ENCODE measurements at places on chromosomes 5 and 9.

DNA sequence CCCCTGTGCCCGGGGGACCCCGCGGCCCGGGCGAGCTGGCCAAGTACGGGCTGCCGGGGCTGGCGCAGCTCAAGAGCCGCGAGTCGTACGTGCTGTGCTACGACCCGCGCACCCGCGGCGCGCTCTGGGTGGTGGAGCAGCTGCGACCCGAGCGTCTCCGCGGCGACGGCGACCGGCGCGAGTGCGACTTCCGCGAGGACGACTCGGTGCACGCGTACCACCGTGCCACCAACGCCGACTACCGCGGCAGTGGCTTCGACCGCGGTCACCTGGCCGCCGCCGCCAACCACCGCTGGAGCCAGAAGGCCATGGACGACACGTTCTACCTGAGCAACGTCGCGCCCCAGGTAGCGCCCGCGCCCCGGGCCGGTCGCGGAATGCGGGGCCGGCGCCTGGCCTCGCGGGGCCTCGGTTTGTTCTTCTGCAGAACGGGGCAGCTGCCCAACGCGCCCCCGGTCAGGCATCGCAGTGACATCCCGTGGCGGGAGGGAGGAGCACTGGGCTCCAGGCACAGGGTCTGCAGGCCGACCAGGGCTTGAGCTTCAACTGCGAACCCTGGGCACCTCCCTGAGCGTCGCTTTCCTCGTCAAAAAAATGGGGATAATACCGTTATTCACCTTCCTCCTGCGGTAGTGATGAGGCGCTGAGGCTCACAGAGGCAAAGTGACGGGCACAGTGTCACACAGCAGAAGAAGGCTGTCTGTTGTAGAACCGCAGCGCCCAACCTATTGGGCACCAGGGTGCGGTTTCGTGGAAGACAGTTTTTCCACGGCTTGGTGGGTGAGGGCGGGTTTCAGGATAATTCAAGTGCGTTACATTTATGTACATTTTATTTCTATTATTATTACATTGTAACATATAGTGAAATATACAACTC is 777 bp downstream of the ENDOG start:
- DNase-seq, result no peak

GRCh38 chr9:126205265-126205664 is 121.4 kb upstream of the MVB12B start:
- DNase-seq, result no peak

GRCh38 chr9:137198902-137199283 is 1.6 kb downstream of the TPRN start:
- no peak for DNase-seq

- peak; percentile 28 for DNase-seq
Measured at GRCh38 chr9:95127249-95128176, 190.0 kb downstream of the FANCC start.

Data from AG09309 (cell line).